Tibial nerve (tissue), 4 donors: ENCODE measurements at places on chromosomes 6 and 20. TPM values are rescaled to one million over a fixed set of nuclear protein-coding genes. Genes with fewer than 3 reads are reported as not detected.

Gene SIRPB1
- total RNA-seq: 1.5 TPM

DNA sequence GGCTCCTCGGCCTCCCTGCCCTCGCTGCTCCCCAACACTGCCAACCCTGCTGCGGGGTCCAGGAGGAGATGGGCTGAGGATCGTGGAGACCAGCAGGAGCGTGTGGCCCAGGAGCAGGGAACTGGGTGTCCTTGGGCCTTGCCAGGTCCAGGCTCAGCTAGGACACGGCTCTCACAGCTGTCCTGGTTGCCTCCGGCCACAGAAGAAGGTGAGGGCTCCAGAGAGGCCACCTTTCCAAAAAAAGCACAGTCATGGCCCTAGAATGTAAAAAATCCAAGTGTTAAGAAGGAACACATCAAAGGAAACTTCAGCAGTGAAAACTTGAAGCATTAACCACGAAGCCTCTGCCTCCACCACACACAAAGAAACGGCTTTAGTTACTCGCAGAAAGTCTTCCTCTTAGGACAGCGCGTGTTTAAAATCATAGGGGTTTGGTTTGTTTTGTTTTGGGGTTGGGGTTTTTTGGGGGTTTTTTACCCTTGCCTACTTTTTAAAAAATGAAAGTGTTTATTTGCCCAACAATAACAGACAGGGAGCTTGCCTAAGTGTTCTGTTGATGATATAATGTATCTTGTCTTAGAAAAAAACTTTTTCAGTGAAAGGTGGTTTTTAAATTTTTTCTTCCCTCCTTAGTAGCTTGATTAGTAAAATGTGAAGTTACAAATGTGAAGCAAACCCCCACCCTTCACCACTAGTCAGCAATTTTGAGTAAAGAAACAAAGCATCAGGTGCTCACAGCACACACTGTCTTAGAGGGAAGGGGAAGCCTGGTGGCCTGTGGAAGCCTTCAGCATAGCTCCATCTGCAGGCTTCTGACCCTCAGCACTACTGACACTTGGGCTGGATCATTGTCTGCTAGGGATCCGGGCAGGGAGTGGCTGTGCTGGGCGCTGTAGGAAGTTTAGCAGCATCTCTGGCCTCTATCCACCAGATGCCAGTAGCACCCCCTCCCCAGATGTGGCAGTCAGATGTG, 60.0 kb downstream of the PTPN1 start:
- no peak overlapping the region for H3K27ac ChIP-seq
- DNase-seq: no peak
- H3K4me1 ChIP-seq: peaks cover 17% of the 10 kb centered on the region
- H3K27me3 ChIP-seq: no peaks in the 10 kb centered on the region
- no peak overlapping the region for H3K4me3 ChIP-seq

- H3K27ac ChIP-seq: no peak overlapping the region
- H3K36me3 ChIP-seq: no peaks in the 10 kb centered on the region
- no peak overlapping the region for H3K4me3 ChIP-seq
- H3K27me3 ChIP-seq: no peaks in the 10 kb centered on the region
- no peak for DNase-seq
- H3K4me1 ChIP-seq: no peaks in the 10 kb centered on the region
Measured at GRCh38 chr20:40806929-40807820, 118.1 kb upstream of the MAFB start.

- H3K4me3 ChIP-seq: no peak overlapping the region
- no peaks in the 10 kb centered on the region for H3K36me3 ChIP-seq
- no peak for DNase-seq
- H3K27ac ChIP-seq: no peak overlapping the region
- H3K4me1 ChIP-seq: no peaks in the 10 kb centered on the region
- H3K27me3 ChIP-seq: no peaks in the 10 kb centered on the region
Measured at GRCh38 chr6:7647504-7647903, 57.5 kb downstream of the SNRNP48 start.

- no peak for DNase-seq
- H3K27me3 ChIP-seq: no peaks in the 10 kb centered on the region
- H3K36me3 ChIP-seq: peaks cover 9% of the 10 kb centered on the region
- H3K4me1 ChIP-seq: peaks cover 16% of the 10 kb centered on the region
- H3K4me3 ChIP-seq: no peak overlapping the region
Measured at GRCh38 chr20:10634683-10635411, 39.0 kb downstream of the JAG1 start.

Gene OVOL2
- not detected for total RNA-seq

Gene NUP43
- total RNA-seq: 18.9 TPM

DNA sequence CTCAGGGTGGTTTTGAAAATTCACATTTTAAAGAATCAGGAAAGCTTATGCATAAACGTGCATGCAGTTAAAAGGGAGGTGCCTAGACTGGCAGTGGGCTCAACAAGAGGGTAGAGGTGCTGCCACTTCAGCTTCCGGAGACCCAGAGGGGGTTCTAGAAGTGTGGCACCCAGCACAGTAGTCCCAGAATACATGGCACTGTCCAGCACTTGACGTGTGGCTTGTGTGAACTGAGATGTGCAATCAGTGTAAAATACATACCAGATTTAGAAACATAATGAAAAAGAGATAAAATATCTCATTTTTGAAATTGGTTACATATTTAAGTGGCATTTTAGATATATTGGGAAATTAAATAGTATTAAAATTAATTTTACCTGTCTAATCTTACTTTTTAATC, 89.3 kb downstream of the RIN2 start:
- no peaks in the 10 kb centered on the region for H3K36me3 ChIP-seq
- H3K4me1 ChIP-seq: peaks cover 12% of the 10 kb centered on the region
- H3K4me3 ChIP-seq: no peak overlapping the region
- no peak overlapping the region for H3K27ac ChIP-seq
- DNase-seq: no peak

- H3K4me3 ChIP-seq: no peak overlapping the region
- H3K27me3 ChIP-seq: no peaks in the 10 kb centered on the region
Measured at GRCh38 chr6:85662251-85662650, 19.6 kb upstream of the SYNCRIP start.

DNA sequence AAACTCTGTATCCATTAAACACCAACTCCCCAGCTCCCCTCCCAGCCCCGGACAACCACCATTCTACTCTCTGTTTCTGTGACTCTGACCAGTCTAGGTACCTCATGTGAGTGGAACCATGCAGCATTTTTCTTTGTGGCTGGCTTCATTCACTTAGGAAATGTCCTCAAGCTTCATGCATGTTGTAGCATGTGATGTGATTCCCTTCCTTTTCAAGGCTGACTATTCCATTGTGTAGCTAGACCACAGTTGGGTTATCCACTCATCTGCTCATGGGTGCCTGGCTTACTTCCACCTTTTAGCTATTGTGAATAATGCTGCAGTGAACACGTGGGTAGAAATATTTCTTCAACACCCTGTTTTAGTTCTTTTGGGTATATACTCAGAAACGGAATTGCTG, 8.8 kb upstream of the BPHL start:
- H3K36me3 ChIP-seq: peaks cover 6% of the 10 kb centered on the region
- H3K27ac ChIP-seq: no peak overlapping the region
- no peaks in the 10 kb centered on the region for H3K4me1 ChIP-seq
- H3K4me3 ChIP-seq: no peak overlapping the region
- no peaks in the 10 kb centered on the region for H3K27me3 ChIP-seq

Gene C20orf202
- not detected for total RNA-seq

Gene FNDC1
- 2.1 TPM for total RNA-seq

DNA sequence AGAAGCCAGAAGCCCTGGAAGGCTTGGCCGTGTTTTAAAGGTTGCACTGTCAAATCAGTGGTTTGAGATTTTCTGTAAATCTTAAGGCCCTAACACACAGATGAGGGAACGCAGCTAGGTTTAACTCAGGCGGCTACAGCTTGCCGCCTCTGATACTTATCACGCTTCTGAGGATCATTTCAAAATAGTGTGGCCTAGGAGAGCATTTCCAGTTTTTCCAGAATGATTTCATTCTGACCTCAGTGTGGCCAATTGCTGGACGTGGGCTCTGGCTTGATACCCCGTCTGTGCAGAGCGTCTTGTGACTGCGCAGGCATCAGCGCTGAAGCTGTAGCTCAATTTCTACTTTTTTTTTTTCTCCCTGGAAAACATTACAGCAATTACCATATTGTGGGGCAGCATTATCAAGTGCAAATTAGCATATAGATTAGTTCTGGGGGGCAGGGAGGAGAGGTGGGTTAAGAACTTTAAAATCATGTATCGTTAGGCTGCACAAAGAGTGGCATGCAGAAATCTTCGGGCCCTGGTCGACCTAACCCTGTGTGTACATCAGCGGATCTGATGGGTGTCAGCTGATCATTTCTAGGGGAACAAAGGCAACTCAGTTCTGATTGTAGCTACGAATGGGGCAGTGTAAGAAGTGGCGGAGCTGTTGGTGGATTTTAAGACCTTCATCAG, 105.0 kb upstream of the EEF1E1 start:
- no peak overlapping the region for H3K27ac ChIP-seq
- H3K27me3 ChIP-seq: no peaks in the 10 kb centered on the region
- no peak overlapping the region for H3K4me3 ChIP-seq
- H3K36me3 ChIP-seq: no peaks in the 10 kb centered on the region
- no peak for DNase-seq

Gene SUMO4
- total RNA-seq: 4.9 TPM

DNA sequence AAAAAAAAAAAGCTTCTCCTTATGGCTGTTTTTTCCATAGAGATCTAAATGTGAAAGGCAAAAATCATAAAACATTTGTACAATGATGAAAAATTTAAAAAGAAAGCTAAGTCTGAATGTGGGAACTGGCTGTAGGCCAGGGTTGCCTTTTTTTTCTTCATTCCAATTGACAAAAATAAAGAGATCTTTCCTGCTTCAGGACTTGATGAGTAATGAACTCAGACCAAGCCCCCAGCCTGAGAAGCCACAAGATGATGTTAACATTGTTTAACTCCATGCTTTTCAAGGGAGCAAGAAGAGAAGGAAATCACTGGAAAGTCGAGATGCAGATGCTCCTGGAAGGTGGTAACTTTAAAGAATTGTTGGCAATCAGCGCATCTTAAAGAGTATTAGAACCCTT, 41.4 kb downstream of the TRMT6 start:
- DNase-seq: no peak
- no peak overlapping the region for H3K4me3 ChIP-seq
- H3K36me3 ChIP-seq: no peaks in the 10 kb centered on the region
- H3K27ac ChIP-seq: no peak overlapping the region
- H3K4me1 ChIP-seq: peaks cover 6% of the 10 kb centered on the region
- H3K27me3 ChIP-seq: peaks cover 31% of the 10 kb centered on the region

- DNase-seq: no peak
- no peaks in the 10 kb centered on the region for H3K36me3 ChIP-seq
- no peaks in the 10 kb centered on the region for H3K4me1 ChIP-seq
- H3K27me3 ChIP-seq: no peaks in the 10 kb centered on the region
Measured at GRCh38 chr6:112522587-112522986, 175.5 kb downstream of the RFPL4B start.

Gene RAB5IF
- 62.7 TPM for total RNA-seq

GRCh38 chr6:39075807-39076622, 27.4 kb downstream of the GLP1R start:
- no peak for DNase-seq
- H3K27me3 ChIP-seq: no peaks in the 10 kb centered on the region
- no peaks in the 10 kb centered on the region for H3K36me3 ChIP-seq
- H3K27ac ChIP-seq: no peak overlapping the region

Gene CD24
- 2.4 TPM for total RNA-seq

Gene DCDC2
- total RNA-seq: not detected

DNA sequence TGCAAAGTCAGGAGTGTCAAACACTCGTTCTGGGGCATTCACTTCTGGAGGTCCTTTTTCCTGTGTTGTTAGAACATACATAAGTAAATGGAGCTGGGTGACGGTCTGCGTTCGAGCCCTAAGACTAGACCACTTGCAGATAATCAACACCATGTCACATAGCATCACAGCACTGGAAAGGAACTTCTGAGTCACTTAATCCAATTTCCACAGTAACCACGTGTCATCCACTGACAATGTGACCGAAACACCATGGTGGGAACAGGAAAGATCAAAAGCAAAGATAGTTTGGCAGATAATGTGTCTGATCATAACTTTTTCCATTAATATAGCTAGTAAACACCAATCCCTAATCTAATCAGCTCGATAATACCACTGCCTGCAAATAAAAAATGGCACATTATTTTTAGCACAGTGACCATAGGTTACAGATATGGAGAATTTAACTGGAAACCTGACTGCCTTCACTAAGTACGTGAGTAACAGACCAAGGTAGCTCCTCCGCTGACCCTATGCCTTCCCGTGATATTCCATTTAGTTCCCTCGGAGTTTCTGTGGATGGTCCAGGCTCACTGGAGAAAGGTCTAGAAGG, 34.8 kb downstream of the WRNIP1 start:
- H3K4me1 ChIP-seq: no peaks in the 10 kb centered on the region
- H3K4me3 ChIP-seq: no peak overlapping the region
- H3K27me3 ChIP-seq: no peaks in the 10 kb centered on the region
- no peak overlapping the region for H3K27ac ChIP-seq

GRCh38 chr6:7585287-7585930, 4.6 kb upstream of the SNRNP48 start:
- no peaks in the 10 kb centered on the region for H3K27me3 ChIP-seq
- no peak overlapping the region for H3K27ac ChIP-seq
- no peak overlapping the region for H3K4me3 ChIP-seq
- no peak for DNase-seq

DNA sequence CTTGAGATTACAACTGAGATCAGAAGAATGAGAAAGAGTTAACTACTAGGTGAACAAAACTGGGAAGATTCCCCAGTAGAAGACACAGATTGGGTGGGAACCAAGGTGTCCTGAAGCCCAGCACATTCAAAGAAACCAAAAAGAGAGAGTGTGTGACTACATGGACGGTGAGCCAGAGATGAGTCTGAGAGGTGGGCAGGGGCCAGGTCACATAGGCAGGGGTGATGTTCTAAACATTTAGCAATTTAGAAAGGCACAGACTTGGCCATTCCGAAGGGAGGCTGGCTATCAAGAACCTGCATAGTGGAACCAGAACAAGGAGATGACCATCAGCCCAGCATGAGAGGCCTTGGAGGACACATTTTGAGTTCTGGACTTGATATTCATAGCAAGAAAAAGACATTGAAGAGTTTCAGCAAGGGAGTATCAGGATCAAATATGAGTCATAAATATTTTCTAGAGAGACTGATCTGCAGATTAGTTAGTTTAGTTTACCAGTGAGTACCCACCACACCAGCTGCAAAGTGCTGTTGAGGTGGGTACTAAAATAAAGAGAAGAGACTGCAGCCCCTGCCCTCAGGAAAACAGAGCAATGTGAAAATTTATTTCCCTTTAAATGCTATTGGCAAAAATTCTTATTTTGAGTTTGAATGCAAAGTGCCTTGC, 340.5 kb upstream of the PRDM1 start:
- no peaks in the 10 kb centered on the region for H3K27me3 ChIP-seq
- H3K36me3 ChIP-seq: no peaks in the 10 kb centered on the region
- no peak overlapping the region for H3K4me3 ChIP-seq
- no peak overlapping the region for H3K27ac ChIP-seq
- DNase-seq: no peak
